SW480 (cell line): ENCODE measurements at places on chromosomes 4 and X.

- no peak for DNase-seq
These were observed 830 bp upstream of the SHROOM2 start for GRCh38 chrX:9785254-9785943.

- DNase-seq: no peak
These were observed 497.7 kb downstream of the IDS start for GRCh38 chrX:149007423-149007822.

- DNase-seq: no peak
These were observed 100.3 kb downstream of the PAPSS1 start for GRCh38 chr4:107619731-107620130.

DNA sequence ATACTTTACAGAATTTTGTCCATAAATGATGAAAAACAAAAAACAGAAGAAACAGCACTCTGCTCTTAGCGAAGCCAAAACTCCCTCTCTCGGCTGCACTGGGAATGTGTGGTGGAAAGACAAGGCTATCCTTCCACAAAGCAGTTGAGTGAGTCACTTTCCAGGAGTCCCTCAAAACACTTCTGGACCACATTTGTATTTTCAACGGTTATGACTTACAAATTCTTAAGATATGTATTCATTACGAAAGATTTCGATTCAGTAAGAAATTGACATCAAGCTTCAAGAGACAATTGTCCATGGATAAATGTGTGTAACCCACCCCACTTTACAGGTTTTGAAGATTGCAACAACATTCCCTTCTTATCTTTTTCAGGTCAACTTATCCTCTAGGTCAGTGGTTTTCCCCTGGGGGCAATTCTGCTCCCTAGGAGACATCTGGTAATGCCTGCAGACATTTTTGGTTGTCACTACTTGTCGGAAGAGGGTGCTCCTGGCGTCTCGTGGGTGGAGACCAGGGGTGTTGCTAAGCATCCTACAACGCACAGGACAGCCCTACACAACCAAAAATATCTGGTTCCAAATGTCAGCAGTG, 66.7 kb upstream of the MTNR1A start:
- no peak for DNase-seq

GRCh38 chr4:31089815-31090214, 369.6 kb downstream of the PCDH7 start:
- DNase-seq: no peak

GRCh38 chr4:151198748-151199147, 78.2 kb upstream of the PRSS48 start:
- no peak for DNase-seq

- DNase-seq: no peak
These were observed 182.0 kb downstream of the RASL11B start for GRCh38 chr4:53043891-53044650.

DNA sequence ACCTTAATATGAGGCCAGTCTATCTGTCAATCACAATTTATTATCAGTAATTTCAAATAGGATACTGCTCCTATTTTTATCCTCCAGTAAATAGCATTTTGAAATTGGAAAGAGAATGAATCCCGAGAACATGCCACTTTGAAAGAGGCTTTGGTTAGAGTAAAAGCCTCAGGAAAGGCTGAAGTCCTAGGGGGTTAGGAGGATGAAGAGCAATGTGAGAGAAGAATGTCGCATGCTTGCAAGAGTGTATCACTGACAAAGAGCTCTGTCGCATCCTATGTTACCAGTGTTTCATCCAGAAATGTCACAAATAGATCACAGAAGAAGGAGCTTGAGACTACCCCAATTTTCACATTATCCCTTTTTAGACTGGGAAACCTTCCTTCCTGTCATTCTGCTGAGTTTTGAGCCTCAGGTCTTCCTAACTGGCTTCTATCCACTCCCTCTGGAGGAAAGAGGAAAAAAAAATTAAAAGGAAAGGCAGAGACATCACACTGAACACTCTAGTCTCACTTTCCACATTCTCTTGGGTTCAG, 39.8 kb downstream of the GPM6A start:
- no peak for DNase-seq

- peak; percentile 1 for DNase-seq
These were observed 50.3 kb downstream of the STPG2 start for GRCh38 chr4:98092833-98093439.

DNA sequence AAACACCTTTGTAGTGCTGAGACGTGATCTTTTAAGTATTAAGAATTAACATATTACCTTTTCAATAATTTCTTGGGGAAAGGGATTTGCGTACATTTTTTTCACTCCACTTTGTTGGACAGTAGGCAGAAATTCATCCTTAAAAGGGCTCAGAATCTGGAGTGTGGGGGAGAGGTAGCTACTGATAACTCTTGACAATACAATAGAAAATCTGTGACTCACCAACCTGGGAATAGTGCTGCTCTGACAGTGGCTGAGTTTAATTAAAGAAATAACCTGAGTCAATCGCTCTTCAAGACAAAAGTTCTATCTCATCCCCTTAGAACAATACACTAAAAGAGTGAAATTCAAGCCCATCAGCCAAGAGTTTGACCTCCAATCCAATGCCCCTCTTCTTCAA, 60.2 kb downstream of the SLC9A7 start:
- DNase-seq: no peak

GRCh38 chr4:62262676-62263075, 1062.5 kb downstream of the ADGRL3 start:
- DNase-seq: no peak

- DNase-seq: no peak
These were observed 98.2 kb downstream of the MAPK10 start for GRCh38 chr4:86261636-86262035.

- no peak for DNase-seq
These were observed 58.0 kb upstream of the KLHL13 start for GRCh38 chrX:118174516-118175098.

DNA sequence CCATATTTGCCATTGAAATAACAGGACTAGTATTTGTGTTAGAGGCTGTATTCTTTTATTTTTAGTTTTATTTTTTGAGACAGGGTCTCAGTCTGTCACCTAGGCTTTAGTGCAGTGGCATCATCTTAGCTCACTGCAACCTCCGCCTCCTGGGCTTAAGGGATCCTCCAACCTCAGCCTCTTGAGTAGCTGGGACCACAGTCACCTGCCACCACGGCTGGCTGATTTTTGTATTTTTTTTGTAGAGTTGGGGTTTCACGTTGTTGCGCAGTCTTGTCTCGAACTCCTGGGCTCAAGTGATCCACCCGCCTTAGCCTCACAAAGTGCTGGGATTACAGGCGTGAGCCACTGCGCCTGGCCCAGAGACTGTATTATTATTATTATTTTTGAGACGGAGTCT, 15.3 kb downstream of the TMEM131L start:
- no peak for DNase-seq

DNA sequence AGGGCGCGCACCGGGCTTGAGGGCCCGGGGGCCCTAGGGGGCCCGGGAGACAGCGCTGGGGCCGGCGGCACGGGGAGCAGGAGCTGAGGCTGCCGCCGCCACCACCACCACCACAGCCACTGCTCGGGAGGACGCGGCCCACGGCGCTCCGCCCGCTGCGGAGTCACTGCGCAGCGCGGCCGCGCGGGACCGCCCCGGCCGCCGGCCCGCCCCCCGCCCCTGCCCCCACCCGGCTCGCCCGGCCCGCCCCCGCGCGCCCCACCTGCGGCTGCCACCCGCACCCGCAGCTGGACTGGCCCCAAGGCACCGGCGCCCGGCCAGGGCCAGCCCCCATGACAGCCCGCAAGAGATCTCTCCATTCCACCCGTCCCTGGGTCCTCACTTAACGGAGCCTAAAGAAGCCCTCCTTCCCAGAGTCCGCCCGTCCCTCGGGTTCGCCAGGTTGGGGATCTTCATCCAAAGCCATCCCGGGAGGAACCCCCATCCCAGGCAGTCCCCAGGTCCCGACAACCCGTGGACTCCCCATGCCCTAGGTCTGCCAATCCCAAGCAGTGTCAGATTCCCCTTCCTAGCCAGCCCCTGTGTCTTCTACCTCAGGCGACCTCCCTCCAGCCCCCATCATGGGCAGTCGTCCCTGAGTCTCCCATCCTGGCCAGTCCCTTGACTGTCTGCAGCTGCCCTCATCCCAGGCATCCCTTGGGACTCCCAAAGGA, 40.0 kb upstream of the IQSEC2 start:
- DNase-seq: no peak

GRCh38 chrX:51891821-51892551, 1.4 kb upstream of the MAGED1 start:
- DNase-seq: peak; percentile 5

DNA sequence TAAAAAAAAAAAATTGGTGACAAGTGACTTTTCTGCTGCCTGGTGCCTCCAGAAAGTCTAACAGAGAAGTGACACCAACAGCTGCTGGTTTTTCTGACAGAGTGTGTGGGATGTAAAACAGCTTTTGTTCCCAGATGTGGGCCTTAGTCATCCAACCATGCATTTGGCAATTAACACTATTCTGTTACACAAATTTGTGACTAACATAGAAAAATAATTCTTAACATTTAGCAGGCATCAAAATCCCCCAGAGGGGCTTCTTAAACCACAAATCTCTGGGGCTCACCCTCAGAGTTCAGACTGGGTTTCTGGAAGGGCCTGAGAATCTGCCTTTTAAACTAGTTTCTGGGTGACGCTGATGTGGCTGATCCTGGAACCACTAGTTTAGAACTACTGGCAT, 100.5 kb upstream of the PCDH7 start:
- DNase-seq: no peak

DNA sequence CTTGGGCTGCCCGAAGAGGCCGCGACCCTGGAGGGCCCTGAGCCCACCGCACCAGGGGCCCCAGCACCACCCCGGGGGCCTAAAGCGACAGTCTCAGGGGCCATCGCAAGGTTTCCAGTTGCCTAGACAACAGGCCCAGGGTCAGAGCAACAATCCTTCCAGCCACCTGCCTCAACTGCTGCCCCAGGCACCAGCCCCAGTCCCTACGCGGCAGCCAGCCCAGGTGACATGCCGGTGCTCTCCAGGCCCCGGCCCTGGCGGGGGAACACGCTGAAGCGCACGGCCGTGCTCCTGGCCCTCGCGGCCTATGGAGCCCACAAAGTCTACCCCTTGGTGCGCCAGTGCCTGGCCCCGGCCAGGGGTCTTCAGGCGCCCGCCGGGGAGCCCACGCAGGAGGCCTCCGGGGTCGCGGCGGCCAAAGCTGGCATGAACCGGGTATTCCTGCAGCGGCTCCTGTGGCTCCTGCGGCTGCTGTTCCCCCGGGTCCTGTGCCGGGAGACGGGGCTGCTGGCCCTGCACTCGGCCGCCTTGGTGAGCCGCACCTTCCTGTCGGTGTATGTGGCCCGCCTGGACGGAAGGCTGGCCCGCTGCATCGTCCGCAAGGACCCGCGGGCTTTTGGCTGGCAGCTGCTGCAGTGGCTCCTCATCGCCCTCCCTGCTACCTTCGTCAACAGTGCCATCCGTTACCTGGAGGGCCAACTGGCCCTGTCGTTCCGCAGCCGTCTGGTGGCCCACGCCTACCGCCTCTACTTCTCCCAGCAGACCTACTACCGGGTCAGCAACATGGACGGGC, 579 bp downstream of the ABCD1 start:
- DNase-seq: no peak

GRCh38 chr4:108054025-108054638, 64.4 kb downstream of the HADH start:
- DNase-seq: no peak

DNA sequence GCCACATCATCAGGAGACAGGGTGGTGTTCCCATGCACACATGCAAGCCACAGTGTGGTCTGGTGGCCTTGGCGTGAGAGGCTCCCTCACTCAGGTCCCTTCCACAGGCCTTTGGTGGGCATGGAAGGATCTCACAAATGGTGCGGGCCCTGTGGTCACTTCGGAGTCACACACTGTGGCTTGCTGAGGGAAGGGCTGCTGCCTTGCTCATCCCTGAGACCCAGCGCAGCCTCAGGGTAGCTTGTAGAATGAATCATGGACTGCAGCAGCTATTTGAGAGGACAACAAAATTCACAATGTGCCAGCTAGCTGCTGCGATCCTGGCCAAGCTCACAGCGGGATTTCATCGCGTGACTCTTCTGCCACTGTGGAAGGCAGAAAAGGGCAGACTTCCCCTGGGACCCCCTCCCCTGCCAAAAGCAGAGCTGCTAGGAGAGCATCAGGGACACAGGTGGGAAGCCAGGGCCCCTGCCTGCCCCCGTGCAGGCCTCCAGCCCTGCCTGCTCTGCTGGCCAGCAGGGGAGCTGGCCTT, 106.4 kb downstream of the ABLIM2 start:
- DNase-seq: no peak

DNA sequence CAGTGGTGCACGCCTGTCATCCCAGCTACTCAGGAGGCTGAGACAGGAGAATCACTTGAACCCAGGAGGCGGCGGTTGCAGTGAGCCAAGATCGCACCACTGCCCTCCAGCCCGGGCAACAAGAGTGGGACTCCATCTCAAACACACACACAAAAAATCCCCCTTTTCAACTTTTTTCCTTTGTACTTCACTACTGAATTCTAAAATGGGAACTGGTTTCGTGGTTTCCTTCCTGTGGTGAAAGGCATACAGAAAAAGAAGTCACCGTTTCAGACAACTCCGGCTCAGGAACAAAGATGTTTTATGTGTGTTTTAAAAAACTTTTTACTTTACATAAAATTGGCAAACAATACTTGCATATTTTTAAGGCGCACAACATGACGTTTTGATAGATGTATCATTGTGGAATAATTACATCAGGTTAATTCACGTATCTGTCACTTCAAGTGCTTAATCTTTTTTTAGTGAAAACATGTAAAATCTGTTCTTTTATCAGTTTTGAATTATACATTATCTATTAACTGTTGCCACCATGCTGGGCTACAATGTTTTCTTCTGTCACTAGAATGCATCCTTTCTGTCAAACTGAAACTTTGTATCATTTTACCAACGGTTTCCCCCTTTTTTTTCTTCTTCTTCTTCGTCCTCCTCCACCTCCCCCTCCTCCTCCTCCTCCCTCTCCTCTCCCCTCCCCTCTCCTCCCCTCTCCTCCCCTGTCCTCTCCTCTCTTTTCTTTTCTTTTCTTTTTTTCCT, 186.0 kb downstream of the CRLF2 start:
- DNase-seq: no peak

GRCh38 chrX:143306991-143307937, 210.0 kb downstream of the SPANXN3 start:
- peak; percentile 43 for DNase-seq

DNA sequence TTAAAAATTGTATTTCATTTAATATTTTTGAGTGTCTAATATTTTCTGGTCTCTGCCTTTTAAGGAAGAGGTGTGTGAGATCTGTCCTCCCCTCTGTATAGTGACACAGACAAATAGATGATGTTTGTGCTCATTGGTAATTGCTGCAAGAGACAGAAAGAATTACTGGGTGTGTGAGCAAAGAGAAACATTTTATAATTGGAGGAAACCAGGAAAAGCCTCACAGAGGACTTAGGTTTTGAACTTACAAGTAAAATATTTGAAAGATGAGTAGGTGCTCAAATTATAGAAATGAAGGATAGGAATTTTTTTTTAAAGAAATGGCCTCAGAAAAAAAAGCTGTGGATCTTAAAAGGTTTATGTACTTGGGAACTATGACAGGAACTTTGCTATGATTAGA, 149.8 kb downstream of the SPCS3 start:
- DNase-seq: no peak

DNA sequence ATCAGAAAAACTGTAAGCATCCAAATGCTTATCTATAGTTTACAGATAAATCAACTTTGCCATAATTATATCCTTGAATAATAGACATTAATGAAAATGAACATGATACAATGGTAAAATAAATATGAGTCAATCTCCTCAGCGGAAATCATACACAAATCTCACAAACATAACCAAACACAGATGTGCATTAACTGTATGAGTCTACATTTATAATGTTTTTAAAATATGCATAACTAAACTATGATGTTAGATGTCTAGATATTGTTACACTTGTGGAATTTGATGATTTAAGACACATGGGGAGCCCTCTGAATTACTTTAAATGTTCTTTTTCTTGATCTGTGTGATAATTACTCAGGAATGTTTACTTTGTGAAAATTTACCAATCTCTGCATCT, 951.2 kb downstream of the TECRL start:
- no peak for DNase-seq

- DNase-seq: no peak
These were observed 215.7 kb downstream of the STK32B start for GRCh38 chr4:5266991-5267390.
